Stimulated activated CD8-positive, alpha-beta memory T cell treated with anti-CD3 and anti-CD28 coated beads, Interleukin-15, amount 100 ng/mL, for 24 hours (primary cell): ENCODE measurements at places on chromosomes 12 and 14.

GRCh38 chr12:53344824-53345485 is 8.8 kb upstream of the SP7 start:
- peak; percentile 42 for DNase-seq

- no peak for DNase-seq
These were observed 5.1 kb downstream of the GPRC5D start for GRCh38 chr12:12946686-12947355.

DNA sequence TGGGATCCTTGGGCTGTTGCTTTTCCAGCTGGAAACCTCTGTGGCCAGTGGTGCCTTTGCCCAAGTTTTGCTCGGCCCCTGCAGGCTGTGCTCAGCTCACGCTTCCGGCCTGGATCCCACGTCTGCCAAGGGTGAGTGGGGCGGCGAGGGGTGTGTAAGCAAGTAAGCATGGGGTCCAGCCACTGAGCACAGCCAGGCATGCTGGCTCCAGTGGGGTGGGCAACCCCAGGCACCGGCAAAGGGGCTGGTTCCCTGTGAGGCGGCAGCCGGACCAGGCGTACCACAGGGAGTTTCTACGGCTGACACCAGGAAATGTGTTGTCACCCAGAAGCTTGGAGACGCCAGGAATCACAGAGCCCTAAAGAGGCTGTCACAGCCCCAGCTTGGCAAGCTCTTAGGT is 393.4 kb upstream of the CCDC196 start:
- no peak for DNase-seq

DNA sequence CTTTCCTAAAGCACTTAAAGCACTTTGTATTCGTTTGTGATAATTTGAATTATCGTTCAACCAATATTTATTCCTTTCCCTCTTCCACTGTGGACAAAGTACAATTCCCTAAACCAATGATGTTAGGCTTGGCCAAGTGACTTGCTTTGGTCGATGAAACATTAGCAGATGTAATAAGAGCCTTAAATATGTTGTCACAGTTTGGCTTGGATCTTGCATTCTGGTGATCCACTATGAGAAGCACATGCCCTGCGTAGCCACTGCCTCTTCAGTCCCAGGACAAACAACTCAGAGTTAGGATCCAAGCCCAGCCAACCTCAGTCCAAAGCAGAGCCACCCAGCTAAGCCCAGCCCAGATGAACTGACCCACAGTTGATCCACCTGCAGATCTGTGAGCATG is 8.4 kb upstream of the C12orf75 start:
- DNase-seq: no peak

GRCh38 chr12:108356835-108357806 is 18.0 kb upstream of the CMKLR1 start:
- DNase-seq: no peak

DNA sequence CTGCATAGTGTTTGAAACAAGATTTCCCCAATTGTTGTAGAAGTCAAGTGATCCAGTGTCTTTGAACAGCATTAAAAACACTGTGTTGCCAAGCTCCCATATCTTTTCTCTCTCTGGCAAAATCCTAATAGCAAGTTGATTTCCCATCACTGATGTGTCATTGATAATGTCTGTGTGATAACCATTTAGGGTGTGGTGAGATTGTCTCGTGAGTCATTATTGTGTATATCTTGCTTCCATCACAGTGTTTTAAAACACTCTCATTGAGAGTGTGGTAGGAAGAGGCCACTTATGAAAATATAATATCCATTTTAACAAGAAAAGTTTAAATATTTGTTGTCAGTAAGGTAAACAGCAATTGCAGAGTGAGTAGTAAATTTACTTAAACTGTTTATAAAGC is 74.7 kb downstream of the PRORP start:
- no peak for DNase-seq
